ENCODE measurements at places on chromosomes 2 and 18.

DNA sequence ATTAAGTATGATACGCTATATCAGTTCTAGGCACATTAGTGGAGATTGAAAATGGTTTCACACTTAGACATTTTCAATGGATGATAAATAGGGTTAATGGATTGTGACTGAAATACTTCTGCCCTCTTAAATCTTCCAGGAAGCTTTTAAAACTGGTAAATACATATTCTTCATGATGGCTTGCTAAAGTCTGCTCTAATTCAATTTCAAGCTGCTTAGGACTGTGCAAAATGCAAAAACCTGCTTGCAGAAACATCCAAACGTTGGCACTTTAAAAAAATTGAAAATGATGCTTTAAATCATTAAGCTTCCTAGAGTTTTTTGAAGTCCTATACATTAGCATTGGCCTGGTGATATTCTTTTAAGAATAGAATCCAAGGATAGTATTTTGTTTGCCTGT lies 214.8 kb upstream of the FSHR start:
- DNase-seq: no peak

DNA sequence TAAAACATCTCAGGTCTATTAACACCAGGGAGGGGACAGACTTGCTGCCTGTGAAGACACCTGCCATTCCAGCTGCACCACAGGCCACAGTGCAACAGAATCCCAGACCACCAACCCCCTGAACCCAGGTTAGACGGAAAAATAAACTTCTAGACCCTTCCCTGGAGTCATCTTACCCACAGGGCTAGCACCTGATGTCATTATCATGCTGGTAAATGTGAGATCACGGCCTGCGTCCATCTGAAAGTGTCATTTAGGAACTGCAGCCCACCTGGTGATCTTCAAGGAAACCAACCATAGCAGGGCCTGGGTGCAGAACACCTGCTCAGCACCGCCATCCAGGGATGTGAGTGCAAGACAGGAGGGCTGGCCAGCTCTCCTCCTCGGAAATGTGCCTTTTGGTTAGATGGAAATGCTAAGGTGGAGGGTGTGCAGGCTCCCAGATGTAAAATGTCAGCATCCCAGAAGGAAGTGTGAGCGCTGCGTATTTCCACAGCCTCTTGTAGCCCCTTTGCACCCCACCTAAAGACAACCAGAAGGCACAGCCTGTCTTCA lies 80.8 kb downstream of the PTGR3 start:
- DNase-seq: no peak

DNA sequence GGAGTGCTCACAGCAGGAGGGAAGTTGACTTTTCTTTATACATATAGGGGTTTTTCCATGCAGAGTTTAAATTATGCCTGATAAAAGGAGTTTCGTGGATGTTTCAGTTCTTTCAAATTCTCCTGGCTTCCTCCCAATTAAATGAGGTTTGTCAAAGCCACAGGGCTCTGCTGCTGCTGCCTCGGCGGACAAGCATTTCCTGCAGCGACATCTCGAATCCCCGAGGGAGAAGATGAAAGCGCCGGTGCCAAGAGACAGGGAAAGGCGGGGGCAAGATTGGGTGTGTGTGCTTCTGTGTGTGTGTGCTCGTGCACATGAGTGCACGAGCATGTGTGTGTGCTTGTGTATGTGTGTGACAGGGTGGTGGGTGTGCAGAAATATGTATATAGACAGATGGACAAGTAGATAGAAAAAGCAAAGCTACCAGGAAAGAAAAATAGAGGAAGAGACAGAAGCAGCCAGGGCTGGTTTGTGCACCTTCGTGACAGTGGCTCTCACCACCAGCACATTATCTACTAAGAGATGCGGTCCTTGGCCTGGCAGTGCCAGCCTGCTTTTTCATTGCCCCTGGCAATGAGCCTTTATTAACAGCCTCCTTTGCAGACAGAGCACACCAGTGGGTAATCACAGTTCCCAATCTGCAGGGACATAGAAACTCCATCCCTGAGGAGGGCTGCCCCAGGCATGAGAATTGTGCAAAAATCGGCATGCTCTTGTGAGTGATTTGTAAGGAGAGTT lies 76.2 kb downstream of the CDK15 start:
- no peak for DNase-seq

- no peak for DNase-seq
Observed at GRCh38 chr2:102487761-102488462, 14.9 kb downstream of the SLC9A4 start.

DNA sequence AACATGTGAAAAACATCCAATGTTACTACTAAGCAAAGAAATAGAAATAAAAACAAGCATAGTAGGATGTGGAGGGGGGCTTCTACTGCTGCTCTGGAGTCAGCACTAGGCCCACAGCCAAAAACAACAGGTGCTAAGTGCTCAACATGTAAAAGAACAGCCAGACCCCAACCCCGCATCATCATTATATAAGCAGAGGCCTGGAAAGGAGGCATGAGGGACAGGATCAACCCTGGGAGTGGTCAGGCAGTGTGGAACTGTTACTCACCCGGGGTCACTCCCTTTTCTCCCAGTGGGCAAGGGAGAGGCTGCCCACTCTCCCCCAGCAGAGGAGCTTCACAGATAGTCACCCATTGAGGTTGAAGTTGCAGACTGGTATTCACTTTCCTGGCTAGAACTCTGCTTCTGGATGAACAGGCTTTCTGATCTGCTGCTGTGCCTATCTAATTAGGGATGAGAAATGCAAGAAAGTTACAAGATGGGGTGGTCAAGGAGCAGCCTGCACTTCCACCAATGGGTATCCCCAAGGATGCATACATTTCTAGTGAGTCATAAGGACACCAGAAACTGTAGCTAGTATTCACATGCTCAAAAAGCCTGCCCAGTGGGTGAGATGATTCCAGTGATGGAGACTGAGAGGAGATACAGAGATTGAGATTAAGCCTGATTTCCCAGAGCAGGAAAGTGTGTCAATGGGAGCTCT lies 480.1 kb upstream of the TCF4 start:
- no peak for DNase-seq

DNA sequence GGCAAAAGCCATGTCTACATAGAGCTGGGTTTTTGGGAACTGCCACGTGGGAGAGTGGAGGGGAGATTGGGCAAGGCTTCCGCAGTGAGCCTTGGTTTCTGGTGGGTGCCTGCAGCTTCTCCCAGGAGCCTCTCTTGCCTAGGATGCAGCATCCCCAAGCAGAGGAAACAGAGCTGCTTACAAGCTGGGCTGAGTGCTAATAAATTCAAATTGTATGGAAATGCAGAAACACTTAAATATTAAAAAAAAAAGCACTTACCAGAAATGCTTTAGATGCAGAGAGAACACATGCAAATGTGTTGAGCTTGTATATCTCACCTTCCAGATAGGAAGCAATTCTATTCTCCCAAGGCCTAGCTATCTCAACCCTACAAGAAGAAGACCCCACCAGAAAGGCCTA lies 96.0 kb upstream of the ST3GAL5 start:
- no peak for DNase-seq

DNA sequence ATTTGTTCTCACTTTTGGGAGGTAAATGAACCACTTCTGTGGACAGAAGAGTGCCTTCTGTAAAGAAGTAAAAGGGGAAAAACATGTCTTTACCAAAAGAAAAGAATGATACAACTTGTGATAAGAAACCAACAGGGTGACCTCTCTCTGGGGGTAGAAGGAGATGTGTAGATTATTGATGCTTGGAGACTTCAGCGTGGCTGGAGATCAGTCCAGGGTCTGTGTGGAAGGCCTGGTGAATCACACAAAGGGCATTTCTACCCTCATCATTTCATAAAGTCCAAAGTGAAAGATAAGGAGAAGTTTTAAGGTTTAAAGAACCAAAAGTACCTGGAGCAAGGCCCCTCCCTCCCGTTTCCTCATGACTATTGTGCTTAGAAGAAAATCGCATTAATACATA lies 142.5 kb downstream of the NCK2 start:
- DNase-seq: no peak

GRCh38 chr2:155733091-155733853 lies 599.2 kb downstream of the NR4A2 start:
- DNase-seq: no peak

GRCh38 chr2:154709215-154709614 lies 10.7 kb downstream of the KCNJ3 start:
- DNase-seq: no peak

DNA sequence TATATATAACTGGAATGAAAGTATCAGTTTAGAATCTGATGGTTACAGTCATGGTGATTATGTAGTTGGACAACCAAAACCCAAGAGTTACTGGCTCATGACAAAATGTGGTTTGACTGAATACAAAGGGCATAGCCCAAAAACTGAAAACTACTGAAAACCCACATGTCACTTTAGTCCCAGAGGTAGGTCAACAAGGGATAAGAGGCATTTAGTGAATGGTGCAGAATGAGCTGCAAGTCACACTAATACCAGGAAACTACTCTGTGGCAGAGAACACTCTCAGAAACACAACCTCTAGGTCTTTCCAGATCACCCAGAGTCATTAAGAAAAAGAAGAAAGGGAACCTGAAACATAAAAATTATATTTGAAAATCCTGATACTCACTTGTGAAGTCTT lies 154.5 kb downstream of the AGPS start:
- DNase-seq: no peak

DNA sequence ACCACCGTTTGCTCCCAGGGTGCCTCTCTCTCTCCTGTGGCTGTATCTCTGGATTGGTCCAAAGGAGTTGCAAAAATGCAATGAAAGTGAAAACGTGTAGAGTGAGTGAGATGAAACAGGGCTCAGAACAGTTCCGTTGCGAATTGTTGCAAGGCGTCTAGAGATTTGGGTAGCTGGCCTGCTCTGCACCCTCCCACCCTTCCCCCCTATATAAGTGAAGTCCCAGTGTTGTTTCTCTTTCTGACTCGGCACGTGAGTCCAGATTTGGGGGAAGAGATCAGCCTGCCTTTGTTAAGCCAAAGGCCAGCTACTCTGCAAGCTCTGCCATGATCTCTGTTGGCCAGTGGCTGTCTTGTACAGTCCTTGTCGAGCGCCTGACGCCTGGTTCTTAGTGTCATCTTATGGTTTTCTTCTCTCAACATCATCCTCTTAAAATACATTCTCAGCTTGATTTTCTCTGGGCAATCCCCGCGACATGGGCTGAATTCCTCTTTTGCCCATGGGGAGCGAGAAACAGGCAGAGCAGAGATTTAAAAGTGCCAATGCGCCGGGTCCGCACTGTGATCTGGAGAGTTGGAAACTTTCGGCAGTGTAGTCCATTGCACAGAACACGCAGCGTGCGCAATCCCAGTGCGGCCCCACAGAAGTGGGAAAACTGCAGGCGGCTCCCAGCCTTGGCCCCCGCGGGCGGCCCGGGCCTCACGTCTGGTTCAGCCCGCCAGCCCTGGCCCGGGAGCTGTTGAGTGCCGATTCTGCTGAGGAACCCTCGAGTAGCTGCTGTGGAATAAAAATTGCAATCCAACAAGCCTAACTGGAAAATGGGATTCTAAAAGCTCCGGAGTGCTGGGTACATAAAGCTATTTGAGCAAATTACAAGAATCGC lies 9.3 kb downstream of the MEIS1 start:
- no peak for DNase-seq

DNA sequence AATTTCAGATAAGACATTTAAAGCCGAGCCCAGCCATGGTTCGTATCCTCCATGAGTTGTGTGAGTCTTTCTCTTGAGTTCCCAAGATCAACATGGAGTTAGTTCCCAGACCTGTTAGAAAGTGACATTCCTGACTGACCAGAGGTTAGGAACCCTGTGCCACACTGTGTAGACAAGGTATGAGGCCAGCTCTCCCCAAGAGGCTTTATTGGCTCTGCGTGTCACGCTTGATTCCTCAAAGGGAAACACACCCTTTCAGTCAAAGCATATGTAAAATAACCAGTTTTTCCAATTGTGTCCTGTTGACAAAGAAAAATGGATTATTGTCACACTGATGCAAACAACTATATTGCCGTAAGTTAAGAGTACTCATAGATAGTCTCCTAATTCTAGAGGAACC lies 1.2 kb downstream of the SULT1C3 start:
- DNase-seq: no peak

DNA sequence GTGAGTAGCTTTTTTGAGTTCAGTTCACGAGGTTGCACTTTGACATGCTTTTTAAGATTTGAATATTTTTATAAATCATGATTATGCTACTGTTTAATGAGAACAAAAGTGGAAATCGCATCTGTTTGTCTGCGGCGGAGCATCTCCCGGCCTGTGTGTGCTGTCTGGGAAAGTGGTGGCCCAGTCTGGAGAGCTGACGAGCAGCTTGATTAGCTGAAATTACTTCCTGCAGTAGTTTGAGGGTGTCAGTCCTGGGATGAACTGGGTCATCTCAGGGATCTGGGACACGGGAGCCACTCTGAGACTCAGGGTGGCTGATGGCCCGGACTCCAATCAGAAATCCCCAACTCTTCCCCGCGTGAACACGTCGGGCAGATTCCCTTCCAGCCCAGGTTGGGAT lies 115.9 kb downstream of the KLHL29 start:
- no peak for DNase-seq

DNA sequence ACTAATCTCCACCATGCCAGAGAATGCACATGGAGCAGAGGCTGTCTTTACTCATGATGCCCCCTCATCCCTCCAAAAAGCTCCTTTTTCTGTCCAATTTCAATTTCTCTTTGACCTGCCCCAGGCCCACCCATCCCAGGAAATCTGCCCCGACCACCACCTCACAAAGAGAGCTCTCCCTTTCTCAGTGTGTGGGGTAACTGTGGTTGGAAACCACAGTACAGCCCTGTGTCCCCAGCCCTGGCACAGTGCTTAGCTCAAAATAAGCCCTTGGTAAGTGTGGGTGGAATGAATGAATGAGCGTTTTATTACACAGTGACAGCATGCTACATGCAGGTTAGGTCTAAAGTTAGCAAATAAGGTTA lies 43.7 kb upstream of the CAB39 start:
- DNase-seq: no peak

GRCh38 chr18:42024131-42024530 lies 69.1 kb downstream of the PIK3C3 start:
- DNase-seq: no peak

DNA sequence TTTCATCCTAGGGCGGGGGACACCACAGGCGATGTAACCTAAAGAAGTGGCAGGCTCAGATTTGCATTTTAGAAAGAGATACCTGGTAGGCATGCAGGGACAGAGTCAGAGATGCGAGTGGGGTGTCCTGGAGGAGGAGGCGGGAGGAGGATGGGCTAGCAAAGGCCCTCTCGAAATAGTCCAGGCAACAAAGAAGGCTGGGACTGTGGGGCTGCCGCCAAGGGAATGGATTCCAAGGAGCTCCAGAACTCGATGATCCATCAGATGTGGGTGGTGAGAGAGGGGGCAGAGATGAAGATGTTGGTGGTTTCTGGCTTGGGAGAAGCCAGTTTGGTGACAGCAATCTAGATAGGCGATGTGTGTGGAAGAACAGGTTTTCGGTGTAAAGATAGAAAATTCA lies 12.5 kb upstream of the INPP5D start:
- no peak for DNase-seq

Measured in thyroid gland (tissue), 4 donors.